ENCODE measurements at places on chromosomes 4 and X.

GRCh38 chr4:123682931-123683330 lies 286.3 kb downstream of the SPRY1 start:
- no peak for DNase-seq

DNA sequence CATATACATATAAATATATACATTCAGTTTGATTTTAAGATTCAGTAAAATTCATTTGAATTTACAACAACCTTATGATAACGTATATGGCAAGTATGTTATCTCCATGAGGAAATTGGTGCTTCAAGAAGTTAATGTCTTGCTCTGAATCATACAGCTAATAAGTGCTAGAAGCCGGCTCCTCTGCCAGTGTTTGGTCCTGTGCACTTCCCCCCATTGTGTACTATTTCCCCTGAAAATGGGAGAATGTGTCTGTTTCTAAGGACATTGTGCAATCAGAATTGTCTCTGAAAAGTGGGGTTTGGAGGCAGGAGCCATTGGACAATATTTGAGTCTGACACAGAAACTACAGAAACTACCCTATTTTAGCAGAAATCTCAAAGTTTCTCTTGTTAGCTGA lies 135.9 kb downstream of the CPE start:
- no peak for DNase-seq

DNA sequence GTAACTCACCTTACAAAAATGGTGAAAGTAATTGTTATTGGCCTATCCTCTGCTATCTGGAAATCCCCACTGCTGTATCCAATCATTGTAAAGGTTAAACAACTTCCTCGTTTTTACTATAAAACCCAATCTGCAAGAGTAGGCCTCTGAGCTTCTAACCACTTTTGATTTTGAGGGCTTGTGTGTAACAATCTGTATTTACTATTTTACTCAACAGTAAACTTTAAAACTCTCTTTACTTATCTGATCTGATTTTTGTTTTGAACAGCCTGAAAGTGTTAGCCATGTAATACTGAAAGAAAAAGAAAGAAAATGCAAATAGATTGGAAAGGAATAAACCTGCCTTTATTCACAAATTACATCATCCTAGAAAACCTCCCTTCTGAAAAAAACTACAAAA lies 63.1 kb downstream of the SLC10A7 start:
- no peak for DNase-seq

DNA sequence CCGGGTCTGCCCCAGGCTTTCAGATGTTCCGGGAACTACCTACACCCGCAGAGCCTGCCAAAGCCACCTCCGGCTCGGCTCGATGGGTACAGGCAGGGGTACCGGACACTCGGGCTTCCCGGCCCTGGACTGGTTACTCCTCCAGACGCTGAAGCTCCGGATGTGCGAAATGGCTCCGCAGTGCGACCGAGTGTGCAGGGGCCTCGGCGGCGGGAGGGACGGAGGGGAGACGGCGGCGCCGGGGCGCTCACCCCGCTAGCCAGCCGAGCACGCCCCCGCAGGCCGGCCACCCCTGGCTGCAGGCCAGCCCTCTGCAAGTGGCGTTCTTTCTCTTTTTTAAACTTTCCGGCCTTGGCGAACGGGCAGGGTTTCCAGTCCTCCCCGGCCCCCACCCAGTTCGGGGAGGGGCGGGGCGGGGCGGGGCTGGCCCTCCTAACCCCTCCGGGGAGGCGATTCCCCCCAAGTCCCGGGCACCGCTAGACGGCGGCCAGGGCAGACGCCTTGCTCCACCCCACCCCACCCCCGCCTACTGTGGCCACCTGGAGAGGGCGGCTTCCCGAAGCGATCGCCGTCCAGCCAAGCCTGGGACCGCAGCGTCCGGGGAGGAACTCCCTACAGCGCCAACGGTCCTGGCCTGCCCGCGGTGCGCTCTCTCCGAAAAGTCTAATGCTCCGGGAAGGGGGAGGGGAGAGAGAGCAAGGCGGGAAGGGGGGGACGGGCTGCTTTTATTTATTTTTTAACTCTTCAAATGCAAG lies 7.5 kb downstream of the BCOR start:
- no peak for DNase-seq

DNA sequence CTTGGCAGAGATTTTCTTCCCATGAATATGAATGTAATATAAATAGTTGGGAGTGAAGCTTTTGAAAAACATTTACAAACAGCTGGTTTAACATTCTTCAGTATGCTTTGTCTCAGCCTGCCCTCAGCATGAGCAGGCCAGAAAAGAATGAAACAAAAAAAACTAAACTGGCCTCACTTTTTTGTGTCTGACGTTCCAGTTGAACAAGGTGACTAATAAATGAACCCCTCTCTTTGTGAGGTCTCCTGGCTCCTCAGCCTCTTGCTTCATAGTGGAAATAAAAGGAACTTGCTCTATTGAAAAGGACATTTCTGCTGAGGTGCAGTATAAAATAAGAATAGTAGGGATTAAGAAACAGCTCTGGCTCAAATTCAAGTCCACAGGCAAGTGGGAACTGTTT lies 9.4 kb downstream of the CHST7 start:
- no peak for DNase-seq

All from GDM1 (cell line).